ENCODE measurements at places on chromosomes 11 and 22.

GRCh38 chr22:27692243-27692642 is 109.3 kb downstream of the MN1 start:
- DNase-seq: no peak

- no peak for DNase-seq
These were observed 2.9 kb downstream of the FAM118B start for GRCh38 chr11:126214441-126214840.

DNA sequence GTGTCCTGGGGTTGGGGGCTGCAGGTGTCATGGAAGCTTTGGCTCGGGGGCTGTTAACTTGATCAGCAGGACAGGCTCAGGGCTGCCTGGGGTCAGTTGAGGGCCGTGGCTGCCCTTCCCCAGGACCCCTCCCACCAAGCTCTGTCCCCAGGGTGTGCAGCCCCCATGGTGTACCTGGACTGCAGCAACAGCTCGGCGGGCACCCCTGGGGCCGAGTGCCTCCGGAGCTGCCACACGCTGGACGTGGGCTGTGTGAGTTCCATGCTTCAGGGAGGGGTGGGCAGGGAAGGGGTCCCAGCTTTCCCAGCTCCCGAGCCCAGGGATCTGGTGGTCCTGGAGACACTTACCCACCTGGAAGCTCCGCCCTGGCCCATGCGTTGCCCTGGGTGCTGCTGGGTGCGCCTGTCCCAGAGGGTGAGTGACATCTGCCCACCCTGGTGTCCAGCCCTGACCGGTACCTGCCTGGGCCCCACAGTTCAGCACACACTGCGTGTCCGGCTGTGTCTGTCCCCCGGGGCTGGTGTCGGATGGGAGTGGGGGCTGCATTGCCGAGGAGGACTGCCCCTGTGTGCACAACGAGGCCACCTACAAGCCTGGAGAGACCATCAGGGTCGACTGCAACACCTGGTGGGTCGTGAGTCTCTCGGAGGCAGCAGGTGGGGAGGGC is 11.3 kb downstream of the MUC5B start:
- no peak for DNase-seq

- no peak for DNase-seq
These were observed 26.6 kb downstream of the RELT start for GRCh38 chr11:73402834-73403185.

- no peak for DNase-seq
These were observed 7.9 kb downstream of the C11orf96 start for GRCh38 chr11:43950311-43950855.
